Left lung (tissue), 14 donors: ENCODE measurements at places on chromosomes 5 and 9.

DNA sequence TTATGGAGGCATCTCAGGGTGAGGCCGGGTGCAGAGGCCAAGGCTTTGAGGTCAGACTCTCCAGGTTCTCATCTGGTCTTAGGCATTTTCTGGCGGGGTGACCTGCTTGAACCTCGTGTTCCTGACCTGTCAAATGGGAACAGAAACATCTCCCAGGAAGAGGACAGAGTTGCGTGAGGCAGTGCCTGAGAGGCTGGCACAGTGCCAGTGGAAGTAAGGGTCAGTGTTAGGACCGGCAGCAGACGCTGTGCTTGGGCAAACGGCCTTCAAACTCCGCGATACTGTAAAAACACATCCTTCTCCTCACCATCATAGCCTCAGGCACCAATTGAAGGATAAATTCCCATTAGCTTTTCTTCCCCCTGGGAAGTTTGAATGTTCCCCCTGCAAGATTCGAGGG lies 55.6 kb upstream of the FCN2 start:
- DNase-seq = no peak

DNA sequence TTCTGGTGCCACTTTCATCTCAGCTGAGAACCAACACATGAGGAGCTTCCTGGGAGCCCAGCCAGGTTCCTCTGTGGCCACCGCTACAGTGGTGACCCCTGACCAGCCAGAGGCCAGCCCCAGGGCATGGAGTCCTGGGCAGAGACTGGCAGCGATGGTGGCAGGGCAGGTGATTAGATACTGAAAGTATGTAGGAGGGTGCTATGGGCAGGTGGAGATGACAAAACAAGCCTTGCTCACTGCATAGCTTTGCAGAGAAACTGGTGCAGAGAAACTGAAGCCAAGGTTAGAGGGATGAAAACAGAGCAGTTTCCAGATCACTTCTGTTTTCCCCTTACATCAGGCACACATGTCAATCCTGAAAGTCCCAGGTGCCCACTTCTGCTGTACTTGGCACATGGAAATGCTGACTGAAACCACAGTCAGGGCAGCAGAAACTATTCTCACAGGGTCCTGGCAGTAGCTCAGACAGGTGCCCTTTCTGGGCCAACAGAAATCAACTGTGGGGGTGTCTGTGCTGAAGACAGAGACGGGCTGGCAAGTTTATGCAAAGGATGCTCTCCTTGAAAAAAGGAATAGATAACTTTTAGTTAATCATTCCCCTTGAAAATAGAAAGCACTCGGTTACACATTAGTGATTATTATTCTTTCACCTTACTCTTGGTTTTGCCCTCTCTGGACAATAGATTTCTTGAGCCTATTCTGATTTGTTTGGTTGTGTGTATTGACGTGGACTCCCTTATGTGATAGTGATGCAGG lies 90.3 kb downstream of the ANKRD55 start:
- no peak for DNase-seq

DNA sequence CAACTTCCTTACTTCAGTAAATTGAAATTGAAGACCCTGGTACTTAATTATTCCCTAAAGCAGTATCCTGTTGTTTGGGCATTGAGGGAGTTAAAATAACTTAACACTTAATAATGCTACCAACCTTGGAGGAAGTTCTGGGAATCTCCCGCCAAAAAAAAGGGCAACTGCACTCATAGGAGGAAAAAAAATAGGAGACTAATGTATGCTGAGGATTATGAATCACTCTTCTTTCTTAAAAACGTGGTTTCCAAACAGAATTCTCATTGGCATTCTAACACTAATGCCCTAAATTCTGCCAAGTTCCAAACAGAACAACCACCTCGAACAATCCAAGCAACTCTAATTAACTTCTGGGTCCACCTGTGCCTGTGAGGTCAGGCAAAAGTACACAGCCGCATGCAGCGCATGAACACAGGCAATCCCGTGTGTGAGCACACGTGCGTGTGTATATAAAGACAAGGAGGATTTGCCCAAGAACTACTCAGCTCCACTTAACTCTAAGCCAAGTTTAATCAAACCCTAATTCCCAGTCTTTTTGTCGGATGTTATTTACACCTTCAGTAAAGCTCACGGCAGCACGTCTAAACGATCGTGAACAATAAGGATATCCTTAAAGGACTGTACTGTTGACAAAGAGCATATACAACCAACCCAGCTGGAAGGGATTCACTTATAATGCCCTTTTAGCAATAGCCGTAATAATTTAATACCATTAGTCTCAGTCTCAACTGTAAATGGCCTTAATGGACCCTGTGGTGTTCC lies 78.4 kb downstream of the EBF1 start:
- DNase-seq = no peak

DNA sequence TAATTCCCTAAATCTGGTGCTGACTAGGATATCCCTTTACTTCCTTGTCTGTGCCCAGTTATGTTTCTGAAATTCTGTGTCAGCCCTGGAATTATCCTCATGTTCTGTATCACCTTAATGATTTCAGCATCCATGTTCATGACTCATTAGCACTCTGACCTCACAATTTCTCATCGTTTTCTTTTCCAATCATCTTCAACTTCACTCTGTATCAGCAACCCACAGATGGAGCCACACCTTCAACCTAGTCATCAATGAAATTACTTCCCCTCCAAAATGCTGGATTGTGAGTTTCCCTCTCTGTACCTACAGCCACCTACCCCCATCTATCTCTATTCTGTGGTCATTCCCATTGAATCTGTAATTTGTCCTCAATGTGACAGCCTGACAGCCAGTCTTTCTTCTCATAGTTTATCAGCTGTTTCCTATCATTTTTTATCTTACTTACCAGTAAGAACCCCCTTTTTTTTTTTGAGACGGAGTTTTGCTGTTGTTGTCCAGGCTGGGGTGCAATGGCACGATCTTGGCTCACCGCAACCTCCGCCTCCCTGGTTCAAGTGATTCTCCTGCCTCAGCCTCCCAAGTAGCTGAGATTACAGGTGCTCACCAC lies 3.1 kb upstream of the IL6ST start:
- no peak for DNase-seq

- no peak for DNase-seq
These were observed 41.8 kb downstream of the CDO1 start for GRCh38 chr5:115774684-115775083.

- DNase-seq = no peak
These were observed 60.3 kb upstream of the EPB41L4A start for GRCh38 chr5:112479418-112479817.

GRCh38 chr9:36725777-36726356 lies 153.2 kb downstream of the MELK start:
- DNase-seq = no peak

DNA sequence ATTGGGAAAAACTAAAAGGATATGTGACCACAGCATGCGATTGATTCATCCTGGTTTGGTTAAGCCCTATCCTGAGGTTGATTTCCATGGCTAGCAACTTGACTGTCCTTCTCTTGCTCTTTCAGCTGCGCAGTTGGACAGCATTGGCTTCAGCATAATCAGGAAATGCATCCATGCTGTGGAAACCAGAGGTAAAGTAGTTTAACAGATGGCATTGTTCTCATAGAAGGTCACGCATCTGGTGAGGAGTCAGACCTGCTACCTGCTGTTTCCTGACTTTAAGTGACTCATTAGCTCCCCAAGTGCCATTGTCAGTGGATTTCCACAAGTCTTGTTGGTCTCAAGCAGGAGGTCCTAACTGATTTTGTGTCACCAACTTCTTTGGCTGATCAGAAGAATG lies 266.9 kb downstream of the ARHGAP26 start:
- no peak for DNase-seq

DNA sequence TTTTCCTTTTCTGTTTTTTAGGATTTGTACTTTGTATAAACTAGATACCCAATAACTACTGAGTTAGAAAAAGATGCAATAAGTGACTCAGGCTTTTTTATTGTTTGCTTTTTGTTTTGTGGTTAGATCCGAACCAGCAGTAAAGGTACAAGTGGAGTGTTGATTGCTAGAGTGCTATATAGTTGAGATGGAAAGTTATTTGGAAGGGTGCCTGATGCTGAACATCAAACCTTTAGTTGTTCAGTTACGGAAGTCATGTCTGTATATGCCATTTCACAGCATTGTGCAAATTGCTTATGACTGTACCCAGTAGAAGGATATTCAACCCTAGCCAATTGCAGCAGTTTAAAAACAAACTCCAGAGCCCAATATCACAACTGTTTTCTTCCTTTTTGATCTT lies 285.1 kb downstream of the MAT2B start:
- no peak for DNase-seq

- DNase-seq = peak; percentile 58
These were observed 11.3 kb downstream of the MYOZ3 start for GRCh38 chr5:150672237-150672883.

DNA sequence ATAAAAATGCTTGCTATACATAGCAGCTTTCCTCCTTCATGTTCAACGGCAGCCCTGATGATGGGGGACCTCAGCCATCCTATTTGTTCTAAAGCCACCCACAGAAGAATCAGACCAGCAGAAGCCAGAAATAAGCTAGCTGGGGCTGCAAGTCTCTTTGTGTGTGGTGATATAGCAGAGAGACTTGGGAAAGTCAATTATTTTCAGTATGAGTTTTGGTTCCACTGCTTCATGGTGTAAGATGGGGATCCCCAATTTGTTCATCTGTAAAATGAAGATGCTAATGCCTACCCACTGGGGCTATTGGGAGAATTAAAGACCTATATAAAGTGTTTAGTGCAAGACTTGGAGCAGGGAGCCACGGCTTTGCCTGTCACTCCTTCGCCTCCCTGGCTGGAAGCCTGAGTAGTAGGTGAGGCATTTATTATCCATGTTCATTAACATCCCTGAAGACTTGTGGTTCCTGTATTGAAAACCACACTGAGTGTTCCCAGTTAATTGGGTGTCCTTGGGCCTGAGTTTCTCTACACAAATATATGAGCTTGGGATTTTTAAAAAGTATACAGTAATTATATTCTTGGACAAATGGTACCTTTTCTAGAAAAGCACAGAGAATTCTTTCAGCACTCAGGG lies 210.1 kb upstream of the SLC24A2 start:
- DNase-seq = no peak

- DNase-seq = no peak
These were observed 37.4 kb downstream of the SNX30 start for GRCh38 chr9:112787978-112788377.

DNA sequence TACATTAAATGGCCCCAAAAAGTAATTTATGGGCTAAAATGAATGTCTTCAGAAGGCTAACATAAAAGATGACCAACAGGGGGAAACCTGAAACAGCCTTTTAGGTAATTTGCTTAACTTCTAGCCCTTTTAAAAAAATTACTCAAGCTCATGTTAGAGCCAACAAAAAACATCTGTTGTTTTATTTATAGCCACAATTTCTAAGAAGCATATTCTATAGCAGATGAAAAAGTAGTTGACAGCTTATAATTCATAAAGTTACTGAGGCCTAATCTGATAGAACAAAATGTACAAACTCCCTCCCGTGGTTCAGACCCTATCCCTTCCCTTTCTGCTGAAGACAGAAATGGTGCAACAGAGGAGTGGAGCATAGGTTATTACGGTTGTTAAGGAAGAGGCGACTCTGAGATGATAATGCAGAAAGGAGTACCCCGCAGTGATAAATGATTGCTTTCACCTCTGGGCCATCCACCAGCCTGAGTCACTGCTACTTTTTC lies 46.1 kb downstream of the PIK3R1 start:
- no peak for DNase-seq

GRCh38 chr5:87182649-87183048 lies 85.0 kb upstream of the RASA1 start:
- no peak for DNase-seq

DNA sequence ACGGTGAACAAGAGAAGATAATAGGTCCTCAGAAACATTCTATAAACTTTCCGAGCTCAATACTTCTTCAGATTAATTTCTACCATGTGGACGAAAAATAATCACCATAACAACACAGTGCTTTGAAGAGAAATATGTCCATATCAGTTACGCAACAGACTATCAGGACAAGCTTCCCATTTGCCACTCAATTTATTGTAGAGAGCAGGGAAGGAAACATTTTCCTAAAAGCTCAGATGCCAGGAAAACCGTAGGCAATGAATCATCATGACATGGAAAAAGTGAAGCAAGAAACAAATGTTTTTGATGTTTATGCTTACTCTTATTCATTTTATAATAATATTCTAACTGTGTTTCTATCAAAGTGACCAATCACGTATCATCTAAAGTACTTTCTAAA lies 87.6 kb downstream of the S1PR3 start:
- no peak for DNase-seq

- no peak for DNase-seq
These were observed 3.6 kb upstream of the TMEM210 start for GRCh38 chr9:137175345-137175961.

DNA sequence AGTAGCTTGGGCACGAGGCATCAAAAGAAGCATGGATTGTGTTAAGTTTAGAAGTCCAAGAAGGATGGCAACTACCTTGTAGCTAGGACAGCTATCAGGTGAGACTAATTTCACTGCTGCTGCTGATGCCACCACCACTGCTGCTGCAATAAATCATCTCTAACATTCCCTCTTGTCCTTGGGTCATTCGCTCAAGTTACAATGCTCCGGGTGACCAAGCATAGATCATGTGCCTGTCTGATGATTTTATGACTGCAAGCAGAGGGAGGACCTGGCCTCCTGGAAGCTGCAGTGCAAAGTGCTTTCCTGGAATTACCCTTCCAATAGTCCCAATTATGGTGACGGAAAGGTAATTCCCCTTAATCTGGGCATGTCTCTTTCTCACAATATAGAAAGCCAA lies 334.4 kb downstream of the PRELID2 start:
- no peak for DNase-seq

- DNase-seq = no peak
These were observed 23.8 kb upstream of the CAMLG start for GRCh38 chr5:134714541-134714940.

DNA sequence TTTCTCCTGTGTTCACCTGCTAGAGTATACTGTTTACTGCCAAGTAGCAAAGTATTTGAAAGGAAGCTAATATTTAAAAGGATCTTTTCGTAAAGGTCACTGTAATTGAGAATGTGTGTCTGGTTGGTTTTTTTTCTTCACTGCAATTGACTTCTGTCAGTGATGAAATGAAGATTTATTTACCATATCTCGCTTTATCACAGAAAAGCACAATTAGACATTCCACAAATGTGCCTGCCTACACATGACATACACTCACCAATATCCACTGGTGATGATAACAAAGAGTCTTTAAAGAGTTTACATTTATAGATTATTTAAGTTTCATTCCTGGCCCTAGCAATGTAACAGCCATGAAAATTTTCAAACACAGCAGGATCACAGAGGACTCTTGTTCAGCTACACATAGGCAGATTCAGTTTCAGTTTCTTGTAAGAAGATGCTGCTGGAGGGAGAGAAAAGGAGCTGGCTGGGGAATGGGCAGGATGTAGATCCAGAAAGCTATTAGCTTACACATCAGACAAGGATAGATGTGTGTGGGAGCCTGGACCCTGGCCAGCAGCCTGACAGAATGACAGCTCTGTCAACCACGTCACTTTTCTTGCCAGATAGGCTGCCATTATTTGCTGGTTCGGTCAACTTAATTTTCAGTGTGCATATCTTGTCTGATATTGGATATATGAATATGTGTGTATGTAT lies 104.0 kb downstream of the GDNF start:
- no peak for DNase-seq

GRCh38 chr5:161966564-161966963 lies 101.0 kb upstream of the GABRG2 start:
- no peak for DNase-seq

- no peak for DNase-seq
These were observed 159.6 kb downstream of the TLE4 start for GRCh38 chr9:79731171-79731890.

GRCh38 chr9:92563116-92564100 lies 27.6 kb upstream of the ECM2 start:
- DNase-seq = peak; percentile 49
